ENCODE measurements at places on chromosomes 12 and 14.

DNA sequence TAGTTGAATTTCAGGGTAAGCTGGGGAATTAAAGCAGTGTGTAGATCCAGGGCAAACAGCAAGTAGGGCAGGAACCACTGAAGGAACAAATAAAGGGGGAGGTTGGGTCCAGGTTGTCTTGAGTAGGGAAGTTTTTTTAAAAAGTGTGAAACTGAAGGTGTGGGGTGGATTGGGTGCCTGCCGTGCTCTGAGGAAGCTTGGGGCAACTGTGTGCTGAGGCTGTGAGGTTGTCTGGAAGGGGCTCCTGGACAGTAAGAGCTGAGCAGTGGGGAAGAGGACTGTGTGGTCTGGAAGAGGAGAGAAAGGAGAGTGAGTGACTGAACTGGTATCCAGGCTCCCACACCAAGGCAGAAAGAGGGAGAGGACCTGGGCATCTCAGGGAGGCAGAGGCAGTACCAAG lies 10.9 kb upstream of the GPR162 start:
- no peak for DNase-seq
- H3K27me3 ChIP-seq = peaks cover 21% of the 10 kb centered on the region
- H3K36me3 ChIP-seq = no peaks in the 10 kb centered on the region
- no peak overlapping the region for H3K4me3 ChIP-seq

DNA sequence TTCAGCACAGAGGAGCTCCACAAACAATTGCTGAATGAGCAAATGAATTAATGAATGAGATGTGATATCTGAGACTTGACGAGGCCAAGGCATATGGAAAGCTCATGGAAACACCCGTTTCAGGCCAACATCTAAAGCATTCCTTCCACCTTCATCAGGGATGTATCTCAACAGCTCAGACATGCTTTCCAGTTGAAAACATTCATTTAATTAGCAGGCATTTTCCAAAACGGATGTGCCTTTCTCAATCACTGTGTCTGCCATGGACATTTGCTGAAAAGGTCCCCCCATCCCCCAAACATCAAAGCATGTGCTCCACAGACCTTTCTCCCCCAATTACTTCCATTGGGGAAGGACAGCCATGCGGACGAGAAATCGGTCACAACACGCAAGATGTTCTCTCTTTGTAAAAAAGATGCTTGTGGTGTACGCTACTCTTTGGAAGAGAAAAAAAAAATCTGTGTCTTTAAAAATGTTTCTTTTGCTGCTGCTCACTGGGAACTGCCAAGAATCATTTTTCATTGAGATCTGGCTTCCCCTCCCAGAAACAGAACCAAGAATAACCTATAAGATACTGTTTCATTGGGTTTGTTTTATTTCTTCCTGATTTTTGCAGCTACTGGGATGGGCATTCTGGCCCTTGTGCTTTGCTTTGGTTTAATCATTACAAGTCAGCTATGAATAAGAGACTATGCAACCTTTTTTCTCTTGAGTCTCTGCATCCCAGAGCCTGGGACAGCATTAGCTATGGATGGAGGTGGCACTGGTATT lies 528.2 kb downstream of the MED13L start:
- H3K36me3 ChIP-seq = no peaks in the 10 kb centered on the region
- DNase-seq = no peak
- H3K4me1 ChIP-seq = no peaks in the 10 kb centered on the region

GRCh38 chr12:104514092-104514810 lies 57.5 kb downstream of the CHST11 start:
- H3K27ac ChIP-seq = no peak overlapping the region
- no peaks in the 10 kb centered on the region for H3K36me3 ChIP-seq
- H3K4me1 ChIP-seq = no peaks in the 10 kb centered on the region
- no peaks in the 10 kb centered on the region for H3K27me3 ChIP-seq

GRCh38 chr12:14548609-14549008 lies 19.1 kb downstream of the PLBD1 start:
- no peak overlapping the region for H3K4me3 ChIP-seq
- no peak for DNase-seq
- no peaks in the 10 kb centered on the region for H3K36me3 ChIP-seq
- H3K27ac ChIP-seq = no peak overlapping the region

GRCh38 chr14:41404126-41404525 lies 202.6 kb upstream of the LRFN5 start:
- H3K4me1 ChIP-seq = no peaks in the 10 kb centered on the region
- no peaks in the 10 kb centered on the region for H3K27me3 ChIP-seq
- no peak overlapping the region for H3K4me3 ChIP-seq
- no peaks in the 10 kb centered on the region for H3K36me3 ChIP-seq
- no peak overlapping the region for H3K27ac ChIP-seq

DNA sequence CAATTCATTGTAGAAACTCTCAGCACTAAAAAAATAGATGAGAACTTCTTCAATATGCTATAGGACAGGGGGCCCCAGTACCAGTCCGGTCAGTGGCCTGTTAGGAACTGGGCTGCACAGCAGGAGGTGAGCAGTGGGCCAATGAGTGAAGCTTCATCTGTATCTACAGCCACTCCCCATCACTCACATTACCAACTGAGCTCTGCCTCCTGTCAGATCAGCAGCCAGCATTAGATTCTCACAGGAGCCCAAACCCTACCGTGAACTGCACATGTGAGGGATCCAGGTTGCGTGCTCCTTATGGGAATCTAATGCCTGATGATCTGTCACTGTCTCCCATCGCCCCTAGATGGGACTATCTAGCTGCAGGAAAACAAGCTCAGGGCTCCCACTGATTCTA lies 15.7 kb upstream of the ANO2 start:
- DNase-seq = no peak
- H3K27me3 ChIP-seq = no peaks in the 10 kb centered on the region
- no peaks in the 10 kb centered on the region for H3K36me3 ChIP-seq
- no peaks in the 10 kb centered on the region for H3K4me1 ChIP-seq

GRCh38 chr14:103198131-103199105 lies 75.2 kb downstream of the TNFAIP2 start:
- H3K4me1 ChIP-seq = no peaks in the 10 kb centered on the region
- no peak overlapping the region for H3K4me3 ChIP-seq
- DNase-seq = no peak
- no peaks in the 10 kb centered on the region for H3K36me3 ChIP-seq
- no peak overlapping the region for H3K27ac ChIP-seq

DNA sequence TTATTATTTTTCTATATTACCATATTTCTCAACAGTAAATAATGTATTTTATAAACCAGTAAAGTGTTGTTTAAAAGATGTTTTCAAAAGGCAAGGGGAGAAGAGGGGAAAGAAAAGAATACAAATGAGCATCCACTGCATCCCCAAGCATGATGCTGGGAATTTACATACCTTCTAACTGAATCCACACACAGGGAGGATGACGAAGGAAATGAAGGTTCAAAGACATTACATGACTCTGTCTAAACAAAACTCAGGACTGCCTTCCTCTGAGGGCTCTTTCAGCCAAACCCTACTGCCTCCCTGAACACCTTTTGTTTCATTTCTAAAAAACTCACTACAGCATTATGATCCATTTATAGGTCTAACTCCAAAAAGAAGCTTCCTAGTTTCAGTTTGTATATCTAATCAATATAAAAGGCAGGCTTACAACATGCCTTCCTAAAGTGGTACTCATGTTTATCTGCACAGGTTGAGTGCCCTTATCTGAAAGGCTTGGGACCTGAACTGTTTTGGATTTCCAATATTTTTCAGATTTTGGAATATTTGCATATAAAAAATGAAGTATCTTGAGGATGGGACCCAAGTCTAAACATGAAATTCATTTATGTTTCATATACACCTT lies 30.3 kb downstream of the DICER1 start:
- no peaks in the 10 kb centered on the region for H3K27me3 ChIP-seq
- H3K27ac ChIP-seq = no peak overlapping the region
- peaks cover 3% of the 10 kb centered on the region for H3K36me3 ChIP-seq
- no peak overlapping the region for H3K4me3 ChIP-seq
- H3K4me1 ChIP-seq = no peaks in the 10 kb centered on the region

Measured in keratinocyte (primary cell).